Caco-2 (cell line): ENCODE measurements at places on chromosomes 16 and 17. TPM values are rescaled to one million over a fixed set of nuclear protein-coding genes. Genes with fewer than 3 reads are reported as not detected.
A peak's percentile ranks its signal among the peaks of the same experiment; 100 is the strongest.

The CLDN9 gene
- total RNA-seq = 0.79 and 0.91 TPM in 2 replicates

The BCL6B gene
- total RNA-seq = not detected in 2 replicates

The RPL19 gene
- total RNA-seq = 1,825 and 2,017 TPM in 2 replicates

The VPS35 gene
- total RNA-seq = 120 and 135 TPM in 2 replicates

The CX3CL1 gene
- total RNA-seq = 0.16 TPM in 1 of 2 replicates, not detected in the other

The KRTAP9-2 gene
- total RNA-seq = not detected in 2 replicates

The CMTM1 gene
- total RNA-seq = 5.6 and 7.1 TPM in 2 replicates

The ELOB gene
- 175 and 184 TPM in 2 replicates for total RNA-seq

The B4GALNT2 gene
- total RNA-seq = 1.1 and 1.3 TPM in 2 replicates

The HIC1 gene
- total RNA-seq = 0.59 and 1.8 TPM in 2 replicates

The TXNDC11 gene
- 23.5 and 24.3 TPM in 2 replicates for total RNA-seq

The TEDC2 gene
- total RNA-seq = 29.0 and 30.6 TPM in 2 replicates

The FAM20A gene
- total RNA-seq = 0.34 and 0.44 TPM in 2 replicates

The SLC38A8 gene
- 0.79 and 2.1 TPM in 2 replicates for total RNA-seq

The HIGD1B gene
- total RNA-seq = not detected in 2 replicates

DNA sequence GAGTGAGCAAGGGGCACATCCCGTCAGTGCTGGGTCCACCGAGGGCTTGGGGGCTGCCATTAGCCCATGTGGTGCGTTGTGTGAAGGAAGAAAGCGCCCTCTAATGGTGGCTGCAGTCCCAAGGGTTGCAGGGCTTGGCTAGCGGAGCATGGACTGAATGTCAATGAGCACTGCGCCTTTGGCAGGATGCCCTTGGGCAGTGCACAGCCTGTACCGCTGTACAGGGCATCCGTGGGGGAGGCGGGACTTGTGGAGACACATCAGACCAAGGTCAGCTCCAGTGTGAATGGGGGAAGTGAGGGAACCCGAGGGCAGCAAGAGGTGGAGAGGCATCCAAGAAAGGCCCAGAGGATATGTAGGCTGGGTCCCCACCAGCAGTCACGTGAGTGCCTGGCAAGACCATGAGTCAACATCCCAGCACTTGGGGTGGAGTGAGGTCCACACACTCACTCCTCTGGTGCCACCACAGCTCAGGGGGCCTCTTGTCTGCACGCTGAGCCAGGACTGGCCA, 75.5 kb upstream of the MED9 start:
- peak; percentile 13 for DNase-seq

- DNase-seq = no peak
Measured at GRCh38 chr17:31211352-31212012, 85.6 kb downstream of the OMG start.

GRCh38 chr16:57993438-57993837, 7.0 kb downstream of the ZNF319 start:
- DNase-seq = no peak

DNA sequence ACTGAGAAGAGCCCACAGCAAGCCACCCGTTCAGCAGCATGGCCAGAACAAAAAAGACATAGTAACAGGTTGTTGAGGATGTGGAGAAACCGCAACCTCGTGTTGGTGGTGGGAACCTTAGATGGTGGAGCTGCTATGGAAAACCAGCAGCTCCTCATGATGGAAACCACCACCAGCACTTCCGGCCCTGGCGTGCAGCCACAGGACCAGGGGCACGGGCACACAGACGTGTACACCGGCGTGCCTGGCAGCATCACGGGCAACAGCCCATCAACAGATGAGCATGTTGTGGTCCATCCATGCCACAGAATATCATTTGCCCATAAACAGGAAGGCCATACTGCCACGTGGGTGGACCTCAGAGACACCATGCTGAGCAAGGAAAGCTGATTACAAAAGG, 11.9 kb downstream of the CTU2 start:
- no peak for DNase-seq

DNA sequence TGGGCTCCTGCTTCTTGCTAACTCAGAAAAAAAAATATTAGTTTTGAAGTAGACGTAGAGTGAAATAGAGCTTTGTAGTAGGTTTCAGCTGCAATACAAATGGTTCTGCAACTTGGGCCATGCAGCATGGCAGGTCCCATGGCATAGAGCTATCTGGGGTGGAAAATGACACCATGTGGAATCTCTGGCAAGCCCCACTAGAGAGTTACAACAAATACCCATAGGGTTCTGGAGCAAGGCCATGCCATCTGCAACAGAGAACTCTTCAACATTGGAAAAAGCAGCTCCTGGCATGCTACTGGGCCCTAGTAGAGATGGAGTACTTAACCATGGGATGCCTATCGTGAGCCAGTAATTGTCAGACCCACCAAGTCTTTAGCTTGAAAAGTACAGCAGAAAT, 25.3 kb upstream of the RBBP6 start:
- DNase-seq = no peak

DNA sequence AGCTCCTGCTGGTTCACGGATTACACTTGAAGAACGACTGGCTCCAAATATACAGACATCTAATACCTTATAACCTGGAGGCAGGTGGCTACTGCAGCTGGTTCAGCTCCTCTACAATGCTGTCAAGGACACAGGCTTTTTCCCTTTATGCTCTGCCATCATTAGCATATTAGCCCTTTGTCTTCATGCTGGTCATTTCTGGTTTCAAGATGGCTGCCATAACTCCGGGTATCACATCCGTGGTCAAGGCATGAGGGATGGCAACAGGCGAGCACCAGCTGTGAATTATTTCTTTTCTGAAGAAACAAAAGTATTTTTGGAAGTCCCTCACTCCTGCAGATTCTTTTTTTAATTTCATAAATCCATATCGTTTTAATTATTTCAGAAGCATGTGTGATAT, 124.3 kb upstream of the MED13 start:
- no peak for DNase-seq

DNA sequence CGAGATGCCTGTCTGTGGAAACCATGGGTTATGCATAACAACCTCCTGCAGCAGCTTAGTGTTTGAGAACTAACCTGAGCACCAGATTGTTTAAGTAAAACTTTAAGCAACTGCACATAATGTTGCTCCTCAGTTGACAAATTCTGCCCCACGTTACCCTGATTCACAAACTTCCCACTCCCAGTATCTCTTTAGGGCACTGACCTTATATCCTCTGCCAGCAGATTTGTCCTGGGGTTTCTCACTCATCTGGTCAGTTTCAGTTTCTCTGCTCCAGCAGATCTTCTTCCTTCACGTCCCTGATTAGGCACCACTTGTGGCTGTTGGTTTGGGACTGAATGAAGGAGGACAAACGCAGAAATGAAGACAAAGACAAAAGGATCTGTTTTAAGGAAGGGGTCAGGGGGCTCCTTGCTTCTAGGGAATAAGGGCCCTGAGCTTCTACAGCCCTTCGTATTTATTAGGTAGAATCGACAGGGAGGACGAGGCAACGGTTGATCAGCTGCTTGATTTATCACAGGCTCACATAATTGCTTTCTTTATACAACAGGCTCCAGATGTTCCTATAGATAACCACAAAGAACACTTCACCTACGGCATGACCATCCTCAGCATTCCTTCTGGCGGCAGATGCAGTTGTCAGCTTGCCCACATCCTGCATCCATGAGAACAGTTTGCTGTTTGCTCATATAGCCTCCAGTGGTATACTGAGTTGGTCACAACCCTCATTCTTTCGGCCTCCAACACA, 13.5 kb upstream of the ZNF689 start:
- no peak for DNase-seq

GRCh38 chr17:40093580-40094201, 6.7 kb downstream of the NR1D1 start:
- DNase-seq = no peak

DNA sequence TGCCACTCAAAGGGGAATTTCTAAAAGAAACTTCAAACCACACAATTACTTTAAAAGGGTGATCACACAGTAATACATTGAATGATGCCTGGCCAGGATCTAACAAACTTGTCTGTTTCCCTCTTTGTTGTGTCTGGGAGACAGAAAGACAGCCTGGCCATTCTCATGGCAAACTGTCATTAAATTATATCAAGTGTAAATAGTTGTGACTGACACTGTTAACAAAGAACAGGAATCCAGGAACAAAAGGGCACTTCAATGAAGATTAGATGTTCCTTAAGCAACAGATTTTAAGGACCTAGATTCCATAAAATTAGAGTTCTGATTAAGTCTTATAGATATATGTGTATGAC, 383.6 kb downstream of the KCNJ2 start:
- no peak for DNase-seq

GRCh38 chr17:30232015-30232823, 3.3 kb downstream of the SLC6A4 start:
- no peak for DNase-seq

DNA sequence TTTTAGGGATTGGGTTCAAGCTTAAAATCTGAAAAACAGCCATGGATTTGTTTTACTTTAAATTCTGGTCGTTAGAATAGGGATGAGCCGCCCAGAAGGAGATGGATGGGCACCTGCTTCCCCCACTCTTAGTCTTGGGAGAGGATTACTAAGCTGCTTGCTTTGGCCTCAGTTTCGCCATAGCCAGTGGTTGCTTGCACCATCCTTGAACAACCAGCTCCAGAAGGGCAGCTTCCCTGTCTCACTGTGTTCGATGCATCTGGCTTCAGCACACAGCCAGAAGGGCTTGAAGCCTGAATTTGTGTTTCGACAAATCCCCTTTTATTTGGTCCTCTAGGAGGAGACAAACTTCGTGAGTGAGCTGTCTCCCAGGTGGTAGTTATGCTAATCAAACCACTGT, 7.1 kb downstream of the CYB5D2 start:
- DNase-seq = no peak

GRCh38 chr17:50848039-50848438, 12.7 kb downstream of the WFIKKN2 start:
- no peak for DNase-seq

DNA sequence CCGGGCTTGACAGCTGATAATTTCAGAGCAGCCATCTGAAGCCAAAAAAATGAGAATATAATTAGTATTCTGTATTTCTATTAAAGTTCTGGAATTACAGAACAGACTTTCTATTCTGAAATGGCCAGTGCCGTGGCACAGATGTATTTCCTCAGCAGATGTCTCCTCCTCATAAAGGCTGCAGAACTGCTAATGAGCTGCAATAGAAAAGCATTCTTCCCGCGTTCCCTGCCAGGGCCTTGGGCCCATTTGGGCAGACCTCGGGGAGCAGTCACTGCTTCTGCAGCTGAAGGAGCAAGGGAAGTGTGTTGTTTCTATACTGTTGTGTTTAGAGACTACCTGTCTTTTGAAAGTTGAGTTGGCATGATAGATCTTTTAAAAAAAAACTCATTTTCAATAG, 152.6 kb upstream of the CACNG5 start:
- no peak for DNase-seq

DNA sequence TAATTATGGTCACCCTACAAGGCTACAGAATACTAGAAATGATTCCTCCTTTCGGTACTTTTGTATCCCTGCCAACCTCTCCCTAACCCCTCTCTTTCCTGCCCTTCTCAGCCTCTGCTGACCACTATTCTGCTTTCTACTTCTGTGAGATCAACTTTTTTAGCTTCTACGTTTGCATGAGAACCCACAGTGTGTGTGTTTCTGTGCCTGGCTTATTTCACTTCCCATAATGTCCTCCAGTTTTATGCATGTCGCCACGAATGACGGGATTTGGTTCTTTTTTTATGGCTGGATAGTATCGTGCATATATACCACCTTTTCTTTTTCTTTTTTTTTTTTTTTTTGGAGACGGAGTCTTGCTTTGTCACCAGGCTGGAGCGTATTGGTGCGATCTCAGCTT, 92.1 kb downstream of the RAP1GAP2 start:
- DNase-seq = no peak

DNA sequence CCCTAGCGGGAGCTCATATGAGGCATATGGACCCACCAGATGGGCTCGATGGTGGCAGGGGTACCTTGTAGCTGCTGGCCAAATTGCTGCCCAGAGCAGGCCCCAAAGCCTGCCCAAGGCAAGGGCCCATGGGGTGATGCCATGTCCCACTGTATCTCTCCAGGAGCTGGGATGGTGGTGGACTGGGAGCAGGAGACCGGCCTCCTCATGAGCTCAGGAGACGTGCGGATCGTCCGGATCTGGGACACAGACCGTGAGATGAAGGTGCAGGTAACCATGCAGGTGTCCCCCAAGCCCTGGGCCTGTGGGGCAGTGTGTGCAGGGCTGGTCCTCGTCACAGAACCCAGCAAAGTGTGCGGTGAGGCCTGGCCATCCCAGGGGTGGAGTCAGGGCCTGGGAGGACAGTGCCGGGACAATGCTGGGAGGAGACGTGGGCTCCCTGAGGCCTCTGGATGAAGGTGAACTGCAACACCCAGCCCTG, 34.1 kb upstream of the CHMP6 start:
- no peak for DNase-seq

- DNase-seq = no peak
Measured at GRCh38 chr16:72044296-72044695, 10.0 kb upstream of the HP start.

- peak; percentile 85 for DNase-seq
Measured at GRCh38 chr16:83956336-83957289, 3.6 kb downstream of the OSGIN1 start.

- DNase-seq = no peak
Measured at GRCh38 chr17:7441266-7441665, 2.0 kb downstream of the FGF11 start.

DNA sequence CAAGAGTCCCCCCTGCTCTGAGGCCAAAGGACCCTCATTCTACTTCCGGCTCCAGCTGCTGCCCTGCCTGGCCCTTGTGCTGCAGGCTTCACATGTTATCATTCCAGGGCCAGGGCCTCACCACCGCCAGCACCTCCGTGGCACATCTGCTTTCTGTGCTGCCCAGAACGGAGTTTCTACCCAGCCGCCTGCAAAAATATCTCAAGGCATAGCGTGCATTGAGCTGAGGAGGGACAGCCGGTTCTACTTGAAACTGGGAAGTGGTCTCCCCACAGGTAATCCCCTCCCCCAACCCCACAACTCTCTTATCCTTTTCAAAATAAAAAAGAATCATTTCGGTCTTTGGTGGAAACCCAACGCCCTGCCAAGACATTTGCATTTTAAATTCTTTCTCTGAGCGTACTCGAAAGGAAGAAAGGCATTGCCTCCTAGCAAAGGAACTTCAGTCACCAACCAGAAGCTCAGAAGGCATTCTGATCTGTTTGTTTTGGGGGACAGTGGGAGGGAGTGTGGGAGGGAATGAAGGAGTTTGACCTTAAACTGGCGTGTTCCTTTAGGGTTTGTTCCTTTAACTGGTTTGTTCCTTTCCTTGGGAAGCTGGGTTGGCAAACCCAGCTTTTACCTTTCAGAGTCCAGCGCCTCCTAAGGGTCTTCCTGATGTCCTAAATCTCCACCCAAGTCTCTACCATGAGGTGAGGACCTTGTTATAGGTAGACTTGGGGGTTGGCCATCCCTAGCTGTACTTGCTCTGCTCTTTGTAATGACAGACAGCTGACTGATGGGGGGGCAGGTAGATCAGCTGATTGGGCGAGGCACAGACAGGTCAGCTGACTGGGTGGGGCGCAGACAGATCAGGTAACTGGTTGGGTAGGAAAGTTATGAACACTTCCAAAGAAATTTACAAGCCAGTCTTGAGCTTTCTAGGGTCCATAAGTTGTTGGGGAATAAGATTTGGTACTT, 33.4 kb upstream of the PIK3R6 start:
- DNase-seq = no peak

GRCh38 chr17:692116-692515, 22.5 kb downstream of the VPS53 start:
- no peak for DNase-seq
